Foreskin keratinocyte (primary cell): ENCODE measurements at places on chromosomes 2 and 18. TPM values are rescaled to one million over a fixed set of nuclear protein-coding genes. Genes with fewer than 3 reads are reported as not detected.

Gene GPBAR1
- total RNA-seq: 0.14 and 0.18 TPM in 2 replicates

Gene ERBB4
- not detected in 2 replicates for total RNA-seq

Gene CGREF1
- 0.49 and 1.6 TPM in 2 replicates for total RNA-seq

Gene TEX44
- not detected in 2 replicates for total RNA-seq

Gene HOXD12
- total RNA-seq: not detected in 2 replicates

Gene CHST10
- total RNA-seq: 4.1 and 6.6 TPM in 2 replicates

Gene TCF7L1
- 7.1 and 8.5 TPM in 2 replicates for total RNA-seq

Gene SCN7A
- total RNA-seq: 0.07 TPM in 1 of 2 replicates, not detected in the other

Gene ADD2
- total RNA-seq: 0.18 and 1.8 TPM in 2 replicates

Gene ANO7
- 0.24 and 0.46 TPM in 2 replicates for total RNA-seq

Gene DYNAP
- not detected in 2 replicates for total RNA-seq

Gene SERPINE2
- 305 and 634 TPM in 2 replicates for total RNA-seq

Gene CXCR1
- 0.28 and 0.41 TPM in 2 replicates for total RNA-seq

Gene GPR45
- not detected in 2 replicates for total RNA-seq

Gene NMUR1
- total RNA-seq: not detected in 2 replicates

Gene RBMS1
- total RNA-seq: 65.0 and 67.4 TPM in 2 replicates

Gene NTSR2
- not detected in 2 replicates for total RNA-seq

Gene GKN2
- not detected in 2 replicates for total RNA-seq

Gene HOXD10
- total RNA-seq: not detected in 2 replicates

Gene TMEM17
- total RNA-seq: 2.3 and 2.5 TPM in 2 replicates

Gene SPC25
- total RNA-seq: 11.4 and 15.4 TPM in 2 replicates

Gene LRP1B
- total RNA-seq: 0.10 TPM in 1 of 2 replicates, not detected in the other

Gene FBXO15
- total RNA-seq: 0.51 and 0.56 TPM in 2 replicates

Gene AFG3L2
- total RNA-seq: 48.1 and 57.0 TPM in 2 replicates

Gene TTN
- not detected in 2 replicates for total RNA-seq

Gene KLHL29
- 6.3 and 6.4 TPM in 2 replicates for total RNA-seq

Gene C2orf81
- 1.5 and 3.5 TPM in 2 replicates for total RNA-seq

Gene PRKAG3
- not detected in 2 replicates for total RNA-seq

Gene DUSP19
- total RNA-seq: 1.0 TPM in 2 replicates

Gene LBH
- total RNA-seq: 0.46 and 1.5 TPM in 2 replicates

Gene SMYD1
- not detected in 2 replicates for total RNA-seq

Gene KRTCAP3
- total RNA-seq: 37.1 and 40.2 TPM in 2 replicates

Gene ALK
- total RNA-seq: not detected in 2 replicates

Gene UGT1A6
- total RNA-seq: 14.0 and 15.8 TPM in 2 replicates

Gene ALPI
- not detected in 2 replicates for total RNA-seq

Gene CTNNA2
- not detected in 2 replicates for total RNA-seq

Gene ASB18
- not detected in 2 replicates for total RNA-seq

Gene GATA6
- 0.03 and 0.07 TPM in 2 replicates for total RNA-seq

Gene PTH2R
- total RNA-seq: not detected in 2 replicates

Gene LPIN1
- total RNA-seq: 76.8 and 92.5 TPM in 2 replicates

Gene DSG3
- total RNA-seq: 73.1 and 102 TPM in 2 replicates

Gene COL4A4
- total RNA-seq: 0.49 and 1.5 TPM in 2 replicates

Gene FTCDNL1
- total RNA-seq: 1.1 and 1.4 TPM in 2 replicates

Gene NT5DC4
- 0.07 TPM in 1 of 2 replicates, not detected in the other for total RNA-seq

Gene NOP58
- 95.8 and 107 TPM in 2 replicates for total RNA-seq

Gene ARID5A
- 7.3 and 8.5 TPM in 2 replicates for total RNA-seq

Gene EFEMP1
- 109 and 182 TPM in 2 replicates for total RNA-seq

Gene CHN1
- total RNA-seq: 0.42 and 0.75 TPM in 2 replicates

Gene KANSL1L
- total RNA-seq: 3.8 and 3.9 TPM in 2 replicates

Gene DNAH6
- total RNA-seq: 0.04 TPM in 1 of 2 replicates, not detected in the other

Gene AQP4
- not detected in 2 replicates for total RNA-seq

Gene TET3
- 5.2 and 5.5 TPM in 2 replicates for total RNA-seq
